Effector CD4-positive, alpha-beta T cell (primary cell): ENCODE measurements at places on chromosomes 12 and 14.

- DNase-seq = no peak
Measured at GRCh38 chr12:102169922-102170621, 27.6 kb downstream of the PMCH start.

GRCh38 chr14:72786378-72787350, 107.2 kb downstream of the DPF3 start:
- DNase-seq = no peak

GRCh38 chr12:37547611-37548010, 769.0 kb upstream of the ALG10B start:
- no peak for DNase-seq

- no peak for DNase-seq
Measured at GRCh38 chr14:47262801-47263200, 412.6 kb downstream of the MDGA2 start.

GRCh38 chr12:62919838-62920237, 15.1 kb downstream of the PPM1H start:
- DNase-seq = no peak

DNA sequence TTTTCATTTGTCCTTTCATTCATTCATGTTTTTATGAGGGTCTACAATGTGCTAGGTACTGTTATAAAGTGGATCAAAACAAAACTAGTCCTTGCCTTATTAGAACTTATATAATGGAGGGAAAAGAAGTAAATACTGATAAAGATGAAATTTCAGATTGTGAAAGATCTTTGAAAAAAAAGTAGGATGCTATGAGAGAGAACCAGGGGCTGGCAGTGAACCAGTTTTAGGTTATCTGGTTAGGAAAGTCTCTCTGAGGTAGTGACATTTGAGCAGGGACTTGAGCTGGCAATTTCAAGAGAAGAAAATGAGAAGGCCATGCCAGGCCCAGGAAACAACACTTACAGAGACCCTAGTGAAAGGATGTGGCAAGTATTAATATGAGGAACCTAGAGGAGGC, 57.3 kb upstream of the E2F7 start:
- DNase-seq = no peak

DNA sequence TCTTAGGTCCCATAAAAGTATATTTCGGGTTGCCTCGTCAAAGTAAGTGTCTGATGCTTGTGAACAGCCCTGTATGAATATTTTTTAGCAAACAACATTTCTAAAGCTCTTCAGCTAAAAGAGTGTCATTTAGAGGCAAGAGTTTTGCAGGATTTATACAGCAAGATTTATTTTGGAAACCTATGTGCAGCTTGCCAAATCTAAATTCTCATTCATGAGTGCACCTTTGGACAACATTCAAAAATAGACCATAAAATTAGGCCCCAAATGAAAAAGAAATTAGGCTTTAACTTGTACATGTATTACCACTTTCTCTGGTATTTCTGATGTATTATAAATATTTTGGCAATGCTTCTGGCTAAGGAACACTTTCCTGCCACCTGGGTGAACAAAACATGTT, 224.4 kb upstream of the PDZRN4 start:
- DNase-seq = no peak

DNA sequence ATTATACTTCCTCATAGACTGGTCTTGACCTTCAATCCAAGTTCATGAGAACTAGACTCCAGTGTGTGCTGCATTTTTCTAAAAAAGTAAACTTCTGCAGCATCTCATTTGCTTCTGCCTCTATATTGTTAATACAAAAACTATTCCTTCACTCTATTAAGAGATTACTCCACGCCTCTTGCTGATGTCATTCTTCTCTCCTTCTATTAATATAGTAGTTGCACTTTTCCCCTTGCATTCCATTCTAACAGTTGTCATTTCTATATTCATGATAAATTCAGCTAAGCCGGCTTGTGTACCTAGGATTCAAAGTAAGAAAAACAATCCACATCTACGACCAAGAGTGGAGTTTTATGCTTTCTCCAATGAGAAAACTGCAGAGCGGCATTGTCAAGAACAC, 480.4 kb upstream of the NOVA1 start:
- no peak for DNase-seq

DNA sequence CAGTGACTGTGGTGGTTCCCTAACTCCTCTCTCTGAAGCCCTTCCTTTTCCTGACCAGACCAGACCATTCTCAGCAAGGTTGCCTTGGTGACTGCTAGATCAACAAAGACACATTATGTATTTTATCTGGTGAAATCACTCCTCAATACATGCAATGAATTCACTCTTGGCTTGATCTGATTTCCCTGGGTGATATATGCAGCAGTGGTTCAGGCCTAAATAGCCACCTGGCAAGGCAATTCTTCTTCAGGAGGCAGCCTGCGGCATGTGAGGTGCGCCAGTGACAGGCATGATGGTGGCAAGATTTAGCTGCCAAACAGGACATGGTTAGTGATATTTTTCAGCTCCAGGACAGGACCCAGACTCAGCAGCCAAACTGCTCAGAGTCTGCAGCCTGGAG, 350.3 kb upstream of the CCDC196 start:
- no peak for DNase-seq

- no peak for DNase-seq
Measured at GRCh38 chr14:61466249-61466904, 145.0 kb downstream of the PRKCH start.

- no peak for DNase-seq
Measured at GRCh38 chr12:7439579-7440505, 4.1 kb downstream of the CD163L1 start.

- no peak for DNase-seq
Measured at GRCh38 chr12:128365651-128366231, 98.8 kb downstream of the TMEM132C start.

GRCh38 chr12:2639020-2639298, 155.8 kb upstream of the FKBP4 start:
- no peak for DNase-seq

DNA sequence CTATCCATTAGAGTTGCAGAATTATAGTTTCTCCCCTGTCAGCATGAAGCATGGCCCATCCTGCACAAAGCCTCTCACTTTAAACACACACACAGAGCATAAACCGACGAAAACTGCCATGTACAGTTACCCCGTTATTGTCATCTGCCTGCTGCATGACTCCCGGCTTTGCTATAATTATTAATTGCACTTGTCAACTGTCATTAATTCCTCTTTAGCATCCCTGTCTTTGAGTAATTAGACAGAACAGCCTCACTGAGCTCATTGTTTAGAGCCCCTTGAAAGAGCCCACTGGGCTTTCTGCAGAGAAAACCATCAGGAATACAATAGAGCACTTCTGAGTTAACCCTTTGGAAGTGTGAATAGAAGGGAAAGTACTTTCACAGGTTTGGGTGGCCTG, 307.2 kb upstream of the SOX5 start:
- no peak for DNase-seq

GRCh38 chr14:22601996-22602395, 3.9 kb downstream of the ABHD4 start:
- no peak for DNase-seq

DNA sequence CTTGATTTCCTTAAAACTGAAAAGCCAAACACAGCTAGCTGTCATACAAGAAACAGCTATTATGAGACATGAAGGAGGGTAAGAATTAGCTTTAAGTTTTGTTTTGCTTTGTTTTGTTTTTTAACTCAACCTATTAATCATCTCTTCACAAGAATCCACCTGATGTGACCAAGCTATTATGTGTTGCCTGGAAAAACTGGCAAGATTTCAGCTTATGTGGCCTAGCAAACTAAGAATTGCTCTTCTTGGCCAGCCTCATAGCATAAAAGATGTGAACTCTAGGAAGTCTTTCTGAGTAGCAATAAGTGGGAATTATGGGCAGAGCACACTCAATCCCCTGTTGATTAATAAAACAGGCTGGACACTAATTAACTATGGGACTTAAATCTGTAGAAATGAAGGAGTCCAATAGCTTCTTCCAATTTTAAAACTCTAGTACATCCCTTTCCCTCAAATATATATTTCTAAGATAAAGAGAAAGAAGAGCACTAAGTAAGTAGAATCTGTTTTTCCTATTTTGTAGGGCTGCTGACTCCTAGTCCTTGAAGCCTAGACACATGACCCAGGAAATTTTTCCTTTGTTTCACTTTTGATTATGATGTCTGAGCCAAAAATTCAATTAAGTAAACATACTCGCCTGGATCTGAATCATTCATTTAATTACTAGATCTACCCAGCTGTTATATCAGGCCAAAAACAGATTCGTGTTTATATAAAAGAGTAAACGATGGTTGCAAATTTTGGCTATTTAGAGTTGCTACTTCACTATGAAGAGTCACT, 75.7 kb downstream of the GTF2A1 start:
- DNase-seq = no peak

- no peak for DNase-seq
Measured at GRCh38 chr12:102024765-102025164, 37.0 kb downstream of the WASHC3 start.

DNA sequence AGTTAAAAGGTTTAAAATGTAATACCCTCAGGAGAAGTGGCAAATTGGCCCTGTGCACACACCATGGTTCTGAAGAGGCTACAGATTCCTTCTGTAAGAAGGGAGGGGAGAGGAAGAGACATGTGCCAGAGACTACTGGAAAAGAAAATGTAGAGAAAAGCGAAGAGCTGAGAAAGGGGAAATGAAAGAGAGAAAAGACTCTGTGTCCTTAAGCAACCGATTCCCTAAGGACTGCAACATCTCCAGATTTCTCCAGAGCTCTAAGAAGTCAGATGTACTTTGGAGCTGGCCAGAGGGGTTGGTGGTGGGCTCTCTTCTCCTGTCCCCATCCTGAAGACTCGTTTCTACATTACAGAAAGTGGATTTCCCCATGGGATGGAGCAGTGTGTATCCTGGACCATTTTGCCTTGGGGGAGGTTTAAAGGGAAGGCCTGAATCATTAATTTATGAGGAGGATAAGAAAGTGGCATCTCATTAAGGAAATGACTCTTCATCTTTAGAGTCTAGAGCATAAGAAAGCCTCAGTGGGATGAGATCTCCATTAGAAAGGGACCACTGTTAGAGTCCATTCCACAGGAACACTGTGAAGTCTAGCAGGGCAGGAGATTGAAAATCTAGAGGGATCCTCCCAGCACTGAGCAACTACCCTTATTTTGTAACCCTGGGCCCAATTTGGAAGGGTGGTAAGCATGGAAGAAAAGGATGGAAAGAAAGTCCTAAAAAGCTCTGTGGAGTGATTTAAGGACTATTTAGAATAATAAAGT, 45.5 kb upstream of the FUT8 start:
- no peak for DNase-seq

- no peak for DNase-seq
Measured at GRCh38 chr12:132356691-132357622, 27.6 kb upstream of the GALNT9 start.
